ENCODE measurements at places on chromosomes 6 and 20. TPM values are rescaled to one million over a fixed set of nuclear protein-coding genes. Genes with fewer than 3 reads are reported as not detected.

DNA sequence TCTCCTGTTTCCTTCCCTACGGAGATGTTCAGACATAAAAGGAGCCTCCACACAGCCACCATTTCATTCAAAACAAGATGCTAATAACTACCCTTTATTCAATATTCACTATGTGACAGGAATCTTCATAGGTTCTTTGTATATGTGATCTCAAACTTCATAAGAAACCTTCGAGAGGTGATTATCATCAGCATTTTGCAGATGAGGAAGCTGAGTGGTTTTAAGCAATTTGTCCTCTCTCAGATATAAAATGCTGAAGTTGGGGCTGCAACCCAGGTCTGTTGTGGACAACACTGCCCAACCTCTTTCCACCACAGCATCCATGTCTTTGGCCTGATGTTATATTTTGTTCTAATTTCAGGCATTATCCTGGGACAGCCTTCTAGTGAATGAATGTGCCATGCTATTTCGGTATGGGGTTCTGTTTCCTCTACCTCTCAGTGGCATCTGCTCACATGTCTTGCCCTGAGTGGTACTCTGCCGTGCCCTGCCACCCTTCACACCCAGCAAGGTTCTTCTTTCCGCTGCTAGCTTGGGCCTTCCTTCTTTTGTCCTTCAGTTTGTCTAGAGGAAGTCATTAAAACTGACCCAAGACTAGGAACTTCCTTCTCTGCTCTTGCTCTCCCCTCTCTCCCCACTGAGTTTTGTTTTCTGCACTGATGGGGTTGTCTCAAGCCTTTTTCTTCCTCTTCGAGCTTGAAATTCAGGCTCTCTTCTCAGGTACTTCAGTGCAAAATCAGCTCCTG lies 300.9 kb upstream of the PRDM1 start:
- DNase-seq, result no peak

DNA sequence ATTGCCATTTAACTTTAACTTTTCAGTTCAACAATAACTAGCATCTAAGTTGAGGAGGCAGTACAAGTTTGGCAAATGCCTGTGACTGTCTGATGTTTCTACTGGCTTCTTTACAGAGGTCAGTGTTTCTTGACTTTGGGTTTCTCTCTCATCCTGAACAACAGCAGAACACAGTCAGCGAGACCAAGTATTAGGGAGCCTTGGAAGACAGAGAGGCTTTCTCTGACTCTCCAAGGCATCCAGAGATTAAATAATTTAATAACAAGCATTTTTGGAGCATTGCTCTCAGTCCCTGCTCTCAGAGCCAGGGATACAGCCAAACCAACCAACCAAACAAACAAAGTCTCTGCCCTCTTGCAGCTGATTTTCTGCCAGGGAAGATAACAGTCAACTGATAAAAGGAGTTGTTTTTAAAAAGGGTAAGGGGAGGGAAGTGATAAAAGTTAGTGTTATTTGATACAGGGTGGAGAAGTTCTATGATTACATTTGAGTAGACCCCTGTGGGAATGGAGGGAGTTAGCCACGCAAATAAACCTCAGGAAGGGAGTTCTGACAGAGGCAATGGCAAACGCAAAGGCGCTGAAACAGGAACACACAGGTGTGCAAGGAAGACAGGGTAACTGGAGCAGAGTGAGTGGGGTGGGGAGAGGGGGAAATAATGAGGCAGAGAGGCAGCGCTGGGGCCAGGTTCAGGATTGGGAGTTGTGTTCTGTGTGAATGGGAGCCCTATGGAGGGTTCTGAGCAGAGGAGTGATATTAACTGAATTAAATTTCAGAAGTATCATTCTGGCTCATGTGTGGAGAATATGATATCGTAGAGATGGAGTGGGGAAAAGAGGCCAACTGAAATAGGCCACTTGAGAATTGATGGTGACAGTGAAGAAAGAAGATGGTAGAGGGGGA lies 55.2 kb downstream of the SEL1L2 start:
- no peak for DNase-seq

Gene FOXA2
- not detected for total RNA-seq

DNA sequence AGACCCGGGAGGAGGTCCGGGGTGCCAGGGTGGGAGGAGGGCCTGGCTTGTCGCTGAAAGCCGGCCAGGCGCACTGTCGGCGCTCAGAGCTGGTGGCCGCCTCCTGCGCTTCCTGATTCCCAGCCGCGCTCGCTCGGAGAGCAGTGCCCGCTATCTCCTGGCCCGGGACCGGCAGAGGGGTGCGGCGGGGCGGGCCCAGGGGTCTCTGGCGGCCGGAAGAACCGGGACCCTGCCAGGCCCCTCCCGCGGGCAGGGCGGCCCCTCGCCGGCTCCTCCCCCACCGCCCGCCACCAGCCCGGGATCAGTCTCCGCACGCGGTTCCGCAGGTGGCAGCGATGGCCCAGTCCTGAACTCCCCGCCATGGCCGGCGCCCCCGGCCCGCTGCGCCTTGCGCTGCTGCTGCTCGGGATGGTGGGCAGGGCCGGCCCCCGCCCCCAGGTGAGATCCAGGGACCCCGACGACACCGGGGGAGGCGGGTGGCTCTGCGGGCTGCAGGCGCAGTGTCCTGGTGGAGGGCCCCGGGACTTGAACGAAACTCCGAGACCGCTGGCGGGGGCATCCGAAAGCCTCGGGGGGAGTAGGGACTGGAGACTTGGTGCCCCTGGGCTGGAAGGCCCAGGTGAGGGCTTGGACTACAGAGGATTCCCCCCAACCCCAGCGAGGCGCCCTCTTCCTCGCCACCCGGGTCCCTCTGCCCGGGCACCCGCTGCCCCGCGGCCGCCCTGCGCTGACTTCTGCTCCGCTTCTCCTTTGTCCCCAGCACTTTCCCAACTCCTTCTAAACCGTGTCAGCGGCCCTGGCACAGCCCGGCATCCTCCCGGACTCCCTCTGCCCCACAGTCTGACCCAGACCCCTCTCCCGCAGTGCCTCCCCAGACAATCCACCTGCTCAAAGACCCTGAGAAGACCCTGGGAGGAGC lies at the start of gene GLP1R:
TSS of gene GLP1R (plus strand) at position 301 of the 919 bp plus-strand sequence. CDS start at position 361, 60 bp downstream.
- DNase-seq, result no peak

GRCh38 chr20:64090165-64090564 lies 6.0 kb upstream of the LKAAEAR1 start:
- no peak for DNase-seq

Gene DNMT3B
- total RNA-seq, result 5.8 TPM

DNA sequence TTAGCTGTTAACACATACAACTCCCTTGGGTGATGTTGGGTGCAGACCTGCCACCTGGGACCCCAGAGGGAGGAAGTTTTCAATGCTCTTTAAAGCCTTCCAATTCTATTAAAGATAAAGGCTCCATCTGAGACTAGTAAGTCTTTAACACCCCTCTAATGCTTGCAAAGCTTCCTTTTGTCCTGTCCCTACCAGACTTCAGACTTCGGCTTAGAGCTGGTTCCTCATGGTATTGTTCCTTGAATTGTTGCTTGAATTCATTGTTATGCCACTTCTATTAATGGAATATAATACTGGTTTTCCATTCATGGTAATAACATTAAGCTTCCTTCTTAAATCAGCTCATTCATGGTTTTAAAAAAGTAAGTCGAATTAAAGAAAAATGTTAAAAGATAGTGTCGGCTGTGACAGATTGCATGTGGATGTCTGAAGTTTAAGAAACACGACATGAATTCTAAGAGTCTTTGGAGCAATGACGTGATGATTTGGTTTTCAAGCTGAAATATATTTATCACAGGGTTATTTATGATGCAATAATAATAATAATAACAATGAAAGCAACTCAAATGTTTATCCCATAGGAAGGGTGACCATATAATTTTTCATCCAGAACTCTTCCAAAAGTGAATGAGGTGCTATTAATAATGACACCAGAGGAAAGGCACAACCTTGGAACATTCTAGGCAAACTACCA lies 21.8 kb downstream of the PDYN start:
- no peak for DNase-seq

GRCh38 chr6:75368864-75369402 lies 84.3 kb upstream of the TMEM30A start:
- DNase-seq, result no peak

DNA sequence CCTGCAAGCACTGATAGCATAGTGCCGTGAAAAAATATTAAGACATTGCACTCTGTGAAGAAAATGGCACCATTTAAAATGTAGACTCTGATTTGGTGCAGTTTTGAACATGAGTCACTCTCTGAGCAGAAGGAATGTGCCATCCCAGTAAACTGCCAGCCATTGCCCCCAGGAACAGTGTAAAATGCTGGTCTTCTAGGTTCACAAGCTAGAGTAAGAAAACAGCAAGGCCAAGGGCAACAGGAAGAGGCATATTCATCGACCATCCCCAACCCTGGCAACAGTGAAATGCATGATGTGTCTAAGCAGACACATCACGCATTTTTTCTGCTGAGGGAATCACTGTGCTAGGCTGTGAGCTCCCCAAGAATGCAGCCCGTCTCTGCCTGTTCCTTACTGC lies 163.2 kb upstream of the RIN2 start:
- DNase-seq, result no peak

DNA sequence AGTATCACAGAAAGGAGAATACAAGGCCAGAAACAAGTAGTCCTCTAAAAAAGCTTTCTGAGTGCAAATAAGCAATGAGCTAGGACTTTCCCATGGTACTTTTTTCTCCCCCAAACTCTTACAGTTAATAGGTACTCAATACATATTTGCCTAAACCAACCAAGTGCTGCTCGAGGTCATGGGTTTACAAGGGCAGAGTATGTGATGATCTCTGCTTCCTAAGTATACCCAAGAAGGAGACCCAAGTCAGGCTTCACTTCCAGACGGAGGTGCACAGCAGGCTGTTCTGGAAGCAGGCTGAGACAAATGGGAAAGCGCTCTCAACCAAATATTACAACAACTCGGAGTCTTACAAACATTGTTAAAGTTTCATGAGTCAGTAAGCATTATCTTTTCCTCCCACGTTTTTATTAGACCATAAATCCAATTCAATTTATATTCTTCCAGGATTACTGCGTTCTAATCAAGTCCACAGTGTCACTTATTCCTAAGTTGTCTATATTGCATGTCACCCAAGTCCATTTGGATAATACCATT lies 8.1 kb downstream of the FYN start:
- DNase-seq, result no peak

- no peak for DNase-seq
Observed at GRCh38 chr20:571754-572441, 28.3 kb upstream of the CSNK2A1 start.

Gene PTCHD4
- 8.0 TPM for total RNA-seq

- DNase-seq, result no peak
Observed at GRCh38 chr6:55822815-55823214, 52.6 kb downstream of the BMP5 start.

GRCh38 chr6:39330057-39330456 lies 7.6 kb upstream of the KCNK16 start:
- DNase-seq, result no peak

DNA sequence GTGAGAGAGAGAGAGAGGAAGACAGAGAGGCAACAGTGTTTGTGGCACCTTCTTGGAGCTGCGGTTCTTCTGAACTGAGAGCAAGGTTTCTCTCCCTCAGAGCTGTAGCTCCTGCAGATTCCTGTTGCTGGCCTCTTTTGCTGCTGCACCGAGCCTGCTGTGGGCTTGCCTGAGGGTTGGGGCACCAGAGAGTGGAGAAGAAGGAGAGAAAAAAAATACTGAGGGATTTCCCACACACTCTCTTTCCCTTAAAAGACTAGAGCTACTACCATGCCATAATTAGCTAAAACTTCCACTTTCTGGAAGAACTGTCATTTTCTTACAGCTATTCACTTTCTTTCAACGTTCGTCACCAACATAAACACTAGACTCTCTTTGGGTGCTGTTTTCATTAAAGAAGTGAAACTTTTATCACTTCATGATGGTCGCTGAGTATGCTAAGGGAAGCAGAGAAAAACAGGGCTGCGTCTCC lies 18.2 kb upstream of the ECI2 start:
- no peak for DNase-seq

GRCh38 chr6:151869345-151869744 lies 61.9 kb downstream of the ESR1 start:
- DNase-seq, result no peak

GRCh38 chr6:144055121-144055931 lies 40.0 kb downstream of the SF3B5 start:
- no peak for DNase-seq

DNA sequence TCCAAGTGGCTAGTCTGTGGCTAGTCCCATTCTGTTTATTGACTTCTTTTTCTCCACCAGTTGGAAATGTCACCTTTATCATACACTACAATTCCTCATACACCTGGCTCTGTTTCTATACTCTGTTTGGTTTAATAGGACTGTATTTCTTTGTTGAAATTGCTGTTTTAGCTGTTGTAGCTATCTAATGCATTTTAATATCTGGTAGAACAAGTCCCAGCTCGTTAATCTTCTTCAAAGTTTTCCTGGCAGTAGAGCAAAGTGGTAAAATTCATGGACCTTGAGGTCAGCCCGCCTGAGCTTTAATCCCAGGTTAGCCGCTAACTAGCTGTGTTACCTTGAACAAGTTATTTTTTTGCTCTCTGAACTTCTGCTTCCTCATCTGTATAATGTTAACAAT lies 9.9 kb upstream of the ASXL1 start:
- DNase-seq, result no peak

- no peak for DNase-seq
Observed at GRCh38 chr6:158760618-158761250, 58.4 kb downstream of the EZR start.

GRCh38 chr6:378090-378957 lies 13.2 kb upstream of the IRF4 start:
- DNase-seq, result no peak

Gene CCN2
- 551 TPM for total RNA-seq

DNA sequence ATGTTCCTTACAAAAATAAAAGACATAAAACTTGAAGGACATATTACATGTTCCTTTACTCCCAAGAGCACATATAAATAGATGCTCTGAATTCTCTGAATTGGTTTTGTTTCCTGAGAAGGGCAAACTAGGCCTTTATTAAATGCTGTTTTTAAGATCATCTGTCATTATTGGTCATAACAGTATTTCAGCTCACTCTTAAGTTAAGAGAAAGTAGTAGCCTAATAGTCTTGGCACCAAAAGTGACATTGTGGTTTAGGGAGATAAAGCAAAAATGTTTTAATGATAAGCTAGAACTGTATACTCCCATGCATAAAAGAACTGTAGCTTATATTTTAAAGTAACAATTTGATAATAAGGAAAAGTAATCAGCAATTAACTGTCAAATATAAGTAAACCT lies 361.1 kb upstream of the PTCHD4 start:
- DNase-seq, result no peak

- no peak for DNase-seq
Observed at GRCh38 chr20:46220455-46221207, 87.7 kb downstream of the CDH22 start.

DNA sequence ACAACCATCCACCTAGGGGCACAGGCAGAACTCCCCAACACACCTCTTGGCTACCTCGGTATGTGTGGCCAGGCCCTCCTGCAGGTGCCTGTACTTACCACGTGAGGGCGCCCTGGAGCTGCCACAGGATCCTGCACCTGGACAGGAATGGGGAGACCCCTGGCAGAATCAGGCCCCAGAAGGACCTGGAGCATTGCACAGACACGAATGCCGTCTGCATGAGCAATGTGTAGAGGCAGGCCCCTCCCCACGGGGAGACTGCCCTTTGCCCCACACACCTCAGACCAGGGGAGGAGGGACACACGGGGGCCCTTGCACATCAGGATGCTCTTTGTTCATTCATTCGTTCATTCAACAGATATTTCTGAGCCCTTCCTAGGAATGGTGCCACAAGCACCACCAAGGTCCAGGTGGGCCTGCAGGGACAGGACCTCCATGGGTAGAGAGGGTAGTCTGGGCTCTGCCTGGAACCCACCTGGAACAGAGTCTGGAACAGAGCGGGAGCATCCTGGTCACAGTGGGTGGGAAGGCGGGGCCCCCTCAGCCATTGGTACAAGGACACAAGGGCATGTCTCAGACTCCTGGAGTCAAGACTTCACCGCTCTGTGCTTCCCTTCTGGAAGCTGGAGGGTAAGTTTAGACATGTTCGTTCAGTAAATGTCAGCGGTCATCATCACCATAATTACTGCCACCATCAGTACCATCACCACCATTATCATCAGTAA lies 32.3 kb downstream of the YTHDF1 start:
- DNase-seq, result no peak
